Cerebellar cortex (tissue), 1 donor: ENCODE measurements at places on chromosomes 7 and 10.

- DNase-seq: no peak
Observed at GRCh38 chr10:122530177-122530576, 30.4 kb upstream of the DMBT1 start.

DNA sequence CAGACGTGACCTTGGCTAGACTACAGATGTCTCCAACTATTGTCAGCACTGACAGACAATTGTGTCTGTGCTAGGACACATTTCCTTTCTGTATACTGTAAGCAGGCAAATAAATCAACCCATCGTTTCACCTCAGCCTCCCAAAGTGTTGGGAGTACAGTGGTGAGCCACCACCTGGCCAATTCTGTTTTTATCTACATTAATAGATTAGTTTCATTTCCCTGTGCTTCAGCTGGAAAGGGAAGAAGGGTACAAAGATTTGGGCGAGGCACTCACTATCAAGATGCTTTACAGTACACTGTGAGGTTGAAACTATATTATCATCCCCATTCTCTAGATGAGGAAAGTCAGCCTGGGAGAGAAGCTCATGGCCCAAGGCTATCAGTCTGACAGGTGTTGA lies 21.9 kb downstream of the SFR1 start:
- no peak for DNase-seq

DNA sequence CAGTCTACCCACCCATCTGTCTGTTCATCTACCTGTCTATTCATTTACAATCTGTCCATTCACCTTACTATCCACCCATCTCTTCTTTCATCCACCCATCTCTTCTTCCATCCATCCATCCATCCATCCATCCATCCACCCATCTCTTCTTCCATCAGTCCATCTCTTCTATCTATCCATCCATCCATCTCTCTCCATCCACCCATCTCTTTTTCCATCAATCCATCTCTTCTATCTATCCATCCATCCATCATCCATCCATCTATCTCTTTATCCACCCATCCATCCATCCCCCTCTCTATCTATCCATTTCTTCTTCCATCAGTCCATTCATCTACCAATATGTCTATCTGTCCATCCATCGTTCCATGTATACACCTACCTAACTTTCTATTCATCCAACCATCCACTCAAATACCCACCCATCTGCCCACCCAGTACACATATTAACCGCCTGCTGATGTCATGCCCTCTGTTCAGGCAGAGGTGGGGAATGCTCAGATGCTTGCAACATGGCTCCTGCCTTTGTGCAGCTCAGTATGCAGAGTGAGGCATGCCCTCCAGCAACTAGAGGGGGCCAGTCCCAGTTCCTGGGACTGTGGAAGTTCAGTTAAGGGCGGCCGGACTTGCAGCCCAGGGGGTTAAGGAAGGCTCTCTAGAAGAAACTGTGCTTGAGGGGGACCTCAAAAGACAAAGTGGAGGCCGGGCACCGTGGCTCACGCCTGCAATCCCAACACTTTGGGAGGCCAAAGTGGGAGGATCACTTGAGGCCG lies 11.3 kb upstream of the MLXIPL start:
- no peak for DNase-seq

- peak; percentile 8 for DNase-seq
Observed at GRCh38 chr7:15720849-15721471, 34.5 kb upstream of the MEOX2 start.

- DNase-seq: no peak
Observed at GRCh38 chr10:77629775-77630506, 7.7 kb downstream of the KCNMA1 start.

- DNase-seq: no peak
Observed at GRCh38 chr7:25659841-25660240, 431.6 kb upstream of the NPVF start.

- no peak for DNase-seq
Observed at GRCh38 chr10:17208476-17208875, 7.0 kb upstream of the TRDMT1 start.

- no peak for DNase-seq
Observed at GRCh38 chr7:91436655-91437054, 172.4 kb downstream of the FZD1 start.

GRCh38 chr10:74334221-74334620 lies 183.2 kb downstream of the ADK start:
- no peak for DNase-seq

- no peak for DNase-seq
Observed at GRCh38 chr10:68047122-68047521, 28.0 kb downstream of the HERC4 start.

DNA sequence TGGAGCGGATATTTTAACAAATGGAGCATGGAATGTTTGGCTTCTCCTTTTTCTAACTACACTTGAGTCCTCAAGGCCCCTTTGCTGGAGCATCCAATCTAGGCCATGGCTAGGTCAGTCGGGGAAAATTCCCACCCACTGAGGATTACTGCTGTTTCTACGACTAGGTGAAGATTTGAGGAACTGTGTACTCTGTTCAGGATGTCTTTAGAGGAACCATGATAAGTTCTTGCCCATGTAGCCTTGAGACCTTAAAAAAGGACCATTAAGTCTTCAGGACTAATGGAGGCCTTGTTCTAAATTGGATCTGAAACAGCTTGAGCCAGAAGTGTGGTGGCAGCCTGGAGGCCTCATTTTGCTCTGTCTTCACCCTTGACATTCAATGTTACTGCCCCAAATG lies 6.2 kb downstream of the AGK start:
- DNase-seq: no peak

- DNase-seq: no peak
Observed at GRCh38 chr10:74167443-74167842, 16.4 kb downstream of the ADK start.

DNA sequence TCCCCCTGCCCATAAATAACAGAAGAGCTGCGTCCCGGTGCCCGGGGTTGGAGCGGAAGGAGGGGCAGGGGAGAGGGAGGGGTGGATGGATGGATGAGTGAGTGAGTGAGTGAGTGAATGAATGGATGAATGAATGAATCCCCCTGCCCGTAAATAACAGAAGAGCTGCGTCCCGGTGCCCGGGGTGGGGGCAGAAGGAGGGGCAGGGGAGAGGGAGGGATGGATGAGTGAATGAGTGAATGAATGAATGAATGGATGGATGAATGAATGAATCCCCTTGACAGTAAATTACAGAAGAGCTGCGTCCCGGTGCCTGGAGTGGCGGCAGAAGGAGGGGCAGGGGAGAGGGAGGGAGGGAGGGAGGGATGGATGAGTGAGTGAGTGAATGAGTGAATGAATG lies 7.6 kb upstream of the UNCX start:
- DNase-seq: no peak

DNA sequence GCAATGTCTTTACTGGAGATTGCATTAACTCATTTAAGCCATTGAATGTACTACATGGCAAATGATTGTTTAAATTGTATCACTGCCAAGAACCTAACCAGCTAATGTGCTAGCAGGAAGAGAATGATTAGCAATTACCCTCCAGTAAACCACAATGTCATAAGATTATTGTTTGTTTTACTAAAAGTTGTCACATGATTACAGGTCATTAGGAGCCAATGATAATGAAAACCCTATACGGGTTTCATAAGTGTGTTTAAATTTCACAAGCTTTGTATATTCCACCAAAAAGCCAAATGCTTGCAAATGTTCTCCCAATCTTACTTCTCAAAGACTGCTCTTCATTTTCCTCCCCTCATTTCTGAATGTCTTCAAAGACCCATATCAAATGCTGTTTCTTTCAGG lies 76.5 kb upstream of the PPP1R3C start:
- DNase-seq: no peak

- no peak for DNase-seq
Observed at GRCh38 chr7:12607134-12607533, 36.6 kb downstream of the SCIN start.

GRCh38 chr7:2024567-2024918 lies 208.2 kb downstream of the MAD1L1 start:
- DNase-seq: no peak

GRCh38 chr7:47654672-47655298 lies 72.9 kb upstream of the TNS3 start:
- DNase-seq: no peak

DNA sequence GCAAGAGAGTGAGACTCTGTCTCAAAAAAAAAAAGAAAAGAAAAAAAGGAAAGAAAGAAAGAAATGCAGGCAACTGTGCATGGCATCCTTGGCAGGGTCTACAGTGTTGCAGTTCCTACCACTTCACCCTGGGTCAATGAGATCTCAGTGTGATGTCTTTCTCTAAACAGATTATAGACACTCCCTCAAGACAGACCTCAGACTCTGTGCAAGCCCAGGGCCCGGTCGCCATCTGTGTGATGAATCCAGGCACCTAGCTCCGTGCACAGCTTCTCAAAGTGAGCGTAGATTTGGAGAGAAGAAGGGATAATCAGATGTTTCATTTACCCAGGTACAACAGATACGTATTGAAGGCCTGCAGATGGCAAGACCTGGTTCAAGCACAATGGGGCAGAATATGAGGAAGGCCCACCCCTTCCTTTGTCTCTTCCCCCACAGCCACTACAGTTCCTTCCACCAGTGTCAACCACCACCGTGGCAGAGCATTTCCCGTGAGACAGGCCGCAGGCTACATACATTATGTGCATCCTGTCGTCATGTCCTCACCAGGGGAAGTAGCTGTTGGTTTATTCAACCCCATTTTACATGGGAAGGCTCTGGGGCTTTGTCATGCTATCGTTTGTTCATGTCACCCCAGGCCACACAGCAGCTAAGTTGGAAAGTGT lies 471.7 kb upstream of the GALNT17 start:
- no peak for DNase-seq

GRCh38 chr7:135257790-135258189 lies 24.2 kb downstream of the STRA8 start:
- no peak for DNase-seq

DNA sequence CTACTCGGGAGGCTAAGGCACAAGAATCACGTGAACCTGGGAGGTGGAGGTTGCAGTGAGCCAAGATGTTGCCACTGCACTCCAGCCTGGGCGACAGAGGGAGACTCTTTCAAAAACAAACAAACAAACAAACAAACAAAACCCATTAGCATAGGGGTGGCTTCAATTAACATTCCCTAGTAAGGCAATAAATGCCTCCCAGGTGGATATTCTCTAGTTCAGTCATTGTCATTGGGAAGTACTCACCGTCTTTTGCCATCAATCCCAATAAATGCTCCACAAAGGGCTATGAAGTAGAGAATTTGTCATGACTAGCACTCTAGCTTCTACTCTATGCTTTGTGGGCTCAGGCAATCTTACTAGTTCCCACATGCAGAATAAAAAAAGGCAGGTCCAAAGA lies 11.7 kb upstream of the TMEM254 start:
- DNase-seq: no peak

- no peak for DNase-seq
Observed at GRCh38 chr10:100254191-100254590, 13.2 kb downstream of the CWF19L1 start.

DNA sequence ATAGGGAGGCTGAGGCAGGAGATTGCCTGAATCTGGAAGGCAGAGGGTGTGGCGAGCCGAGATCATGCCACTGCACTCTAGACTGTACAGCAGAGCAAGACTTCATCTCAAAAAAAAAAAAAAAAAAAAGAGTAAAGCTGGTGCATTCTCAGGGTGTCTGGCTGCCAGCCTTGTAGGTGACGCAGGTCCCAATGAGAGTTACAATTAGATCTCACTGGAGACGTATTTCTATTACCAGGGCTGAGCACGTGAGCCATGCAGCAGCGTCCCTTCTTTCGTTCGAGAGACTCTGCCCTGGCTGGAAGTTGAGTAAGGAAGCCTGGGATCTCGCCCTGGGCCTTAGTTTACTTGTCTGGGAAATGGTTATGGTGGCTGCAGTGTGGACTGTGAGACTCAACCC lies 22.4 kb upstream of the ZMIZ1 start:
- DNase-seq: no peak

DNA sequence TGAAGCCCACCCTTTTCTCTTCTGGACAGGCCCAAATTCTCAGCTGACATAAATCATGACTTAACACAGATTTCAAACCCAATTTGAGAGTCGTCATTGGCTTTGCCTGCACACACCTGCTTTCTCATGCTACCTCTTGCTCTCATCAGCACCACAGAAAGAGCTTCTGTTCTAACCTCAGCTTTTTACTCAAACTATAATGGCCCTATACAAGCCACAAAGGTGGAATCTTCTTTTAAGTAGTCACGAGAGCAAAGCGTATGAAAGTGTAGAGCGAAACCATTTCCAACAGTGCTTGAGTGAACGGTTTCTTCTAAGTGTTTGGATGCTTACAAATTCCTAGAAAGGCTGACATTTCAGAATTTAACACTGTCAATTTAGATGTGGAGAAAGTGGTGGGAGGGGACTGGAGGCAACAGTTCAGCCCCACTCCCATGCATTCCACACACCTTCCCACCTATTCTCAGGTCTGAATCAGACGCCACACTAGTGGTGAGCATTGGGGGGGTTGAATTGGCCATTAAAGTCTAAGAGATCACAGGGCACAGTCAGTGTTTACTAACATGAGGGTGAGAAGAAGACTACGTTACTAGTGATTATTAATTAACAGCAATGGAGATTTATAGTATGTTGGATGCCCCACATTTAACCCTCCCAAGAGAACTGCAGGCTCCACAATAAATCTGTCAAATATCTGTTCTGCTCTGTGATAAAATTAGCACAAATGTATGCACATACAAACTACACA lies 114.0 kb downstream of the PRKCQ start:
- DNase-seq: no peak

DNA sequence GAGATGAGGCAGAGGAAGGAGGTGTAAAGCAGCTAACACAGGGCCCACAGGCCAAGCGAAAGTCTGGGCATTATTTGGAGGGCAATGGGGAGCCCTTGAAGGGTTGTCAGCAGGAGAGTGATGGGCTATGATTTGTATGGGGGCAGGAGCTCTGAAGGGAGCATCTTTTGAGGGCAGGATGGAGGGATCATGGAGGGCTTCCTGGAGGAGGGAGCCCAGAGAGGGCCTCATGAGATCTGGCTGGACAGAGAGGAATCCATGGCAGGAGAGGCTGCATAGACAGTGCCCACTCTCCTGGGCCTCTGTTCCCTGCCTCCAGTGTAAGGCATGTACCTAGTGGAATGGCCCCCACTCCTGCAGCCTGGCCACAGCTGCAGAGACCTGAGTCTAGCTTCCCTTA lies 136.6 kb upstream of the PPIF start:
- DNase-seq: no peak
